ENCODE measurements at places on chromosomes 16 and 17.

DNA sequence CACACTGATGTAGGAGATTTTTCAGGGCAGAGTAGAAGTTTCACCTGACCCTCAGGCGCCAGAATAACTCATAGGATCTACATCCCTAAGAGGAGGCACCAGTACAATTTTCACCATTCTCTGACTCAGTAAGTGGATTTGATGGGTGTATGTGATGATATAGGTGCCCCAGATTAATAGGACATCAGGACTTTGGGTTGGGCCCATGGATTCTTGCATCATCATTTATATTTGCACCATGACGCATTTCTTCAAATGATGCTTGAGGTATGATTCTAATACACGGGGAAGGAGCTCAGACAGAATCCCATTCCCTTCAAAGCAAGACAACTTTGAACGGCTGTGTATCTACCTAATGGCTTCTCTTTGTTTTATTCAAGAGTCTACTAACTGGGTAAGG lies 173.2 kb downstream of the TMEM114 start:
- no peak for DNase-seq

- no peak for DNase-seq
Observed at GRCh38 chr17:40844671-40845107, 22.3 kb upstream of the KRT10 start.

- DNase-seq, result no peak
Observed at GRCh38 chr17:73334771-73335513, 23.1 kb upstream of the CDC42EP4 start.

GRCh38 chr17:2624292-2624731 lies 30.9 kb downstream of the PAFAH1B1 start:
- no peak for DNase-seq

GRCh38 chr17:18004345-18004744 lies 31.7 kb downstream of the DRC3 start:
- DNase-seq, result no peak

- DNase-seq, result no peak
Observed at GRCh38 chr16:62967163-62967562, 930.9 kb upstream of the CDH8 start.

All from SK-N-DZ (cell line).